ENCODE measurements at places on chromosomes 6 and 20.
A peak's percentile ranks its signal among the peaks of the same experiment; 100 is the strongest.

- DNase-seq, result no peak
Observed at GRCh38 chr6:33112148-33112547, 36.4 kb downstream of the HLA-DPB1 start.

DNA sequence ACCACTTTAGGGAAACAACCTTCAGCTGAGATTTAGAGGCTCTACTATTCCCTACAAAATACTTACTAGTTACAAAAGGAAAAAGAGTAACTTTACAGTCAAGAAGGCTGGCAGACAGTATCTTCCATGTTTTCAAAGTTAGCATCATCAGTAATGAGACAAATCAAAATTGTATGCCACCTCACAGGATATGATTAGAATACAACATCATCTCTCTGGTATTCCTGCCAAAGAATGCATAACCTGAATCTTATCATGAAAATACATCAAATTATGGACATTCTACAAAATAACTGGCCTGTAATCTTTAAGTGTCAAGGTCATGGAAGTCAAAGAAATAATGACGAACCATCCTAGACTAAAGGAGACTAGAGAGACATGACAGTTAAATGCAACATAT is 38.4 kb downstream of the CDK5RAP1 start:
- DNase-seq, result no peak

DNA sequence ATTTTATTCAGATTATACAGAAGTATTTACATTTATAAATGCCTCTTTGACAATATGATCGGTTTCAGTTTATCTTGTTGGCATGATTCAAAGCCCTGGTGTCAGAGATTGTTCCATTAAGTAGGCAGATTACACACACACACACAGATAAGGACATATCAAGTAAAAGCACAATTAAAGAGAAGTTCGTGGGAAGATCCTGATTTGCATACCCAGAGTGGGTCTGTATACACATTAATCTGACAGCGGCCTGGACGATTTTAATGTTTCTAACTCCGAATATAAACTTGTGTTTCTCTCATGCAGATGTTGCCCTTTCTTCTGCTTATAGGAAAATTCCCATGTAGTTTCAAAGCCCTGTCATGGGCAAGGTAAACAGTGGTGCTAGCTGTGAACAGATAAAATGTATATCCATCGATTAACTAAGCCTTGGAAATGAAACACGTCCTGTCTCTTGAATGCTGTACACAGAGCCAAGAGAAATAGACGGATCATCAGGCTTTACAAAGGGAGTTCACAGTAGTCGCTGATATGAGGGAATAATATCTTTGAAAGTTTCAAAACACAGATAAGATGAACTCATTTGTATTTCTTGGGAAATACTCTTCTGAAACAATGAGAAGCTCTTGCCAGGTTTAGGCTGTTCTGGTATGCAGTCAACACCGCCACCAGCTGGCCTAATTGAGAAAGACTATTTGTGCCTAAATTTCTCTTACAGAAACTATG is 108.2 kb upstream of the GMDS start:
- DNase-seq, result peak; percentile 53

GRCh38 chr20:58106143-58106750 is 122.2 kb downstream of the ANKRD60 start:
- DNase-seq, result no peak

DNA sequence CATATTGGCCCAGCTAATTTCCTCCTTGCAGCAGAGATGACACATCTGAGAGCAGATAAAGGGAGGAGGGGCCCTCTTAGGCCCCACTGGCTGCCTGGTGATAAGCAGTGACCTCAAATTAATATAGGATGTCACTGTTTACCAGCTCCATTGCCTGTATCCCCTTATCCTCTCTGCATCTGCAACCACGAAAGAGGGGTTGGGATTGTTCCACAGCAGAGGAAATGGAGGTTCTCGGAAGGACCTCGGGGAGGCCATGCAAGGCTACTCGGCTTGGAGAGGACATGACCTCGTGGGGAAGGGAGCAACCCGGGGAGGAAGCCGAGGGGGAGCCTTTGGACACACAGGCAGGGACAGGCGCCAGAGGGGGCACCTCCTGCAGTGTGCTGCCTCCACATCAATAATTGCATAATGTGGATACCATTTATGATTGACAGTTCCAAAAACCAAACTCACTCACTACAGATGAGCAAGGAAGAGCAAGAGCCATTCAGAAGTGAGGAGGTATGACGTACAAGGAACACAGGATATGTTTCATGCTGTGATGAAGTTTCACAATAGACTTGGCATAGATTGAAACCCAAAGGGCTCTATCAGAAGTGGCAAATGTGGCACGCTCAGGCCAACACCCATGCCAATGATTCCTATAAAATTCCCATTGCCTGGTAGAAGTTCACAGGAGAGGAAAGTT is 177.2 kb upstream of the RNF24 start:
- DNase-seq, result no peak

DNA sequence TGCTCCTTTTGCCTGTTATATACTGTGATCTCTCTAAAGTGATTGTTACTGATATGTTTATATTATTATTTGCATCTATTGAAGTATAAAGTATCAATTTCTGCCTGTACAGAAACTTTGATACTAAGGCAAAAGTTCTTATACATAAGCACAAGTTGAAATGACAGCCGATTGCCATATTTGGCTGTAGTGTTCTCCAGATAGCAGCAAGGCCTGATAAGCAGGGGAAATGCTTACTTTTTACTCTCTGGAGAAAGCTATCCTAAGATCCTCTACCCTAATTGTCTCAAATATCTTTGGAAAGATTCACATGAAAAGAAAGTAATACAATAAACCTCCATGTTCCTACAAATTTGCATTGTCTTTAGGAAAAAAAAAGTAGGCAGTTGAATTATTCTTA is 31.4 kb downstream of the SENP6 start:
- DNase-seq, result no peak

DNA sequence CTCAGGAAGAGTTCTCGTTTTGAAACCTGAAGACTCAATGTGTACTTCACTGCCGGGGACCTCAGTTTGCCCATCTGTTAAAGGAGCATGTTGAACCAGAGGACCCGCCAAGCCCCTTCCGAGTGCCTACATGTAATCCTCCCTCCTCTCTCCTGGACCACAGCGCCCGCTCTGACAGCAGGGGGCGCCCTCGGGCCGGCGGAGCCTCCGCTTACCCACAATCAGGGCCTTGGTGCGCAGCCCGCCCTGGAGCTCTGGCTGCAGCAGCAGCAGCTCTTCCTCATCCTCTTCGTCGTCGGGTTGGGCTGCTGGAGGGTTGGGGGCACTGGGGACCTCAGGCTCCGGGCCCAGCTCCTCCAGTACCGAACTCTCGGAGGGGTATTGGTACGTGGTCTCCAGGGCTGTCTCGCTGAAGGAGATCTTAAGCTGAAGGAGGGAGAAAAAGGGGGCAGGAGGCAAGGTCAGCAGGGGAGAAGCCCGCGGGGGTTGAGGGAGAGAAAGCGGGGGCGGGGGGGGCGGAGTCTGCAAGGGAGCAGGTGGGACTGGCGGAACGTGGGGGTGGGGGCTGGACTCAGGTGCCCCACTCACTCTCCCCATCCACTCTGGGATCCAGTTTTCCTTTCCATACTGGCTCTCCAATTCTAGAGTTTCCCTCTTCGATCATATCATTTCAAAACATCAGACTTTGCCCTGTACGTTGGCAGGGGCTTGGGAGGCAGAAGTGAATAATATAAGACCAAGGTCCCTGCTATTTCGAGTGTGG is 6.3 kb upstream of the DHX16 start:
- DNase-seq, result peak; percentile 91

DNA sequence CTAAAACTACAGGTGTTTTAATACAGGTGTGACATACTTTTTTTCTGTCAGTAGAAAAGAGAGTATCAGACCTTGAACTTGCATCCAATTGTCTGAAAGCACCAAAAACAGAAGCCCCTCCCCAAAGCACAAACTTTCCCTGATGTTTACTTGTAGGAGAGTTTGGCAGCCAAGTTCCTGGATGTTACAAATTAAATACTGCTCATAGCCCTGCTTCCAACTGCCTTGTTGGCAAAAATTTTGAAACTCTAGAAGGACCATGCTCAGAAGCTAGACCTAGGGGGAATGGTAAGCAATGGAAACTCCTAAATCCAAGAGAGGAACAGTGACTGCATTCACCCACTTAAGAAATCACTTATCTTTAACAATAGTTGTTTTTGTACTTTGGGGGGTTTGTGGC is 17.0 kb upstream of the ARG1 start:
- DNase-seq, result no peak

DNA sequence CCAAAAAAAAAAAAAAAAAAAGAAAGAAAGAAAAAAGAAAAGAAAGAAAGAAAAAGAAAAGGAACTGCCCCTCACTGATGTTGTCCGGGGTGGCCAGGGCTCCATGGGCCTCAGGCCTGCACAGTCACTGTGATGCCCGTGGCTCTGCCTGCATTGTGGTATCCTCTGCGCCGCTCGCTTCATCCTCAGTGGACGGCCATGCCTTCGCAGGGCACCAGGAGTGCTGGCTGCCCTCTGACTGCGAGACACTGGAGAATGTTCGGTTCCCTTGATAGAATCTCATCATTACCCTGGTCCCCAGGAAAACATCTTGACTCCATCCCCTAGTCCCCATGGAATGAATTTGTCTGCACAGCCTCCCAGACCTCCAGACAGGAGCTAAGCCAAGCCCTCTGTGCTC is 61.7 kb downstream of the TMEM242 start:
- DNase-seq, result no peak

DNA sequence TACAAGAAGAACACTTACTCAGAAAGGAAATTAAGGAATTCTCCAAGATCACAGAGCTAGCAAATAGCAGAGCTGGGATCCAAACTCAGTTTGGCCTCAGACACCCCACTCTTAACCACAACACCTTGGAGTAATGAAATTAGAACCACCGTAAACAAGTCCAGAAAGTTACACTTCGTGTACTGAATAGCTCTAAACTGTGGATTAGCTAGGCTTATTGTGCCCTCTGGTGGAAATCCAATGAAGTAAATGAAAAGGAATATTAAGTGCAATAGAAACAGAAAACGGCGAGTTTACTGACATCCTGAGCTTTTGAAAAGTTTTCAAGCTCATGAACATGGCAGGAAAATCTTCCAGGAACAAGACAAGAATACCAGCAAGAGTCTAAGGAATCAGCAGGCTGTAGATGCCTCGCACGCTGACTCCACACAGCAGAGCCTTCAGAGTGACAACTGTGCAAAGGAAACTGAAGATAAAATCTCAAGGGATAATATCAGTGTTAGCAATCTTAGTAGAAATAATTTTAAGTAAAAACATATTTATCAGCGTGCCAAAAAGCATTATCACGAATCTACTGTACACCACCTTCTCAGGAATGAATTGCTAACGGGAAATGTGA is 34.6 kb downstream of the FBXO5 start:
- no peak for DNase-seq

DNA sequence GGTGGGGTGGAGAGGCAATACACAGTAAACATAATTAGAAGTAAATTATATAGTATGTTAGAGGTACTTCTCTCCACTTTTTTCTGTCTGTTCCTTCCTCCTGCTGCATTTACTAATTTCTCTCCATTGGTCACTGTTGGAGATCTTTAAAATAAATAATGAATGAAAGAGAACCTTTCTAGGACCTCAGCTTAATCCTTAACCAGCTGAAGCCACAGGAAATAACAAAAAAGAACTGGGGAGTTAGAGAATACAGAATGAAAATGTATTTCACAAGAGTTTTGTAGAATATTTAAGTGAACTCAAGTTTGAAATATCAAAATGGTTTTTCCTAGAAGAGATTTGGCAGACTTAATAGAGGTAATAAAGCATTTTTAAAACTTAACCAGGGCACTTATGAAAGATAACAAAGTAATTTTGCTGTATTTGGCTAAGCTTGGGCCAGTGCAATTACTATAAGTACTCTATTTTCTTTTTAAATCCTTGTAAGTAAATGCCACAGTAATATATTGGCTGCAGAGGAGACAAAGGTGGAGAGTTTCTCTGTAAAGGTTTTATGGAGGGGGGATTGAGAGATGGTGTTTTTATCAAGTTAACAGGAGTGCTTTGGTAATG is 405.0 kb downstream of the CDKAL1 start:
- no peak for DNase-seq

DNA sequence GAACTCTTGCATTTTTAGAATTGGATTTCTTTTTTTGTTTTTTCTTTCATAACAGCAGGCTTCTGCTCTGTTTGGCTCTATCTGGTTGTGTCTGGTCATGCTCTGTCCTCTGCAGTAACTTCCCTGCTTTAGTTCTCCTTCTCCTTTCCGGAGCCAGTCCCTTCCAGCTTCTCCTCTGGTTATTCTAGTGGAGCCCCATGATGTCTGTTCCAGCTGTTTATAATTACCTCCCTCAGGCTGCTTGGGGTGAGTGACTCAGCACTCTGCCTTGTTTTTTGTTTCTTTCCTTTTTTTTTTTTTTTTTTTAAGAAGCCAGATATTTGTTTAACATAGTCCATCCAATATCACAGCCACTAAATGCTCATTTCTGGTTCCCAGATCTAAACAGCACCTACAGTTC is 409.6 kb downstream of the MAFB start:
- DNase-seq, result no peak

All from activated naive CD4-positive, alpha-beta T cell treated with Interleukin-2 at 50 U/mL for 16 hours (primary cell).